ENCODE measurements at places on chromosomes 4 and X.

GRCh38 chrX:1577845-1578244, 13.6 kb upstream of the AKAP17A start:
- no peak for DNase-seq

- peak; percentile 20 for DNase-seq
Measured at GRCh38 chr4:93764639-93765246, 63.8 kb upstream of the ATOH1 start.

DNA sequence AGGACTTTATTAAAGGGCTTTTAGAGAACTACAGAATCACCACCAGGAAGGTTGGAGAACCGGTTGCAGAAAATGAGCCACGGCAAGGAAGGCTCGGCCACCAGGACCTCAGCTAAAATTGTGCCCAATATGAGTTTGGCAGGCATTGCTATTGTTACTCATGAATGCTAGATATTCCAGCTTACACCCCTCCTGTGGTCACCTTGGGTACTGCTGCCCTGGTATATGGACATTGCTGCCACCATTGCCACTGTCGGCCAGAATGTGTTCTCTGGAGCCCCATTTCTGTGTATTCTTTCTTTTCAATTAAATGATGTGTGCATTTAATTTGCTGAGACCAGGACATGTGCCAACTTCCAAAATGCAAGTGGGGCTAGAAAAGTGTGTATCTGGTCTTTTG, 626.7 kb upstream of the BOD1L1 start:
- DNase-seq, result no peak

DNA sequence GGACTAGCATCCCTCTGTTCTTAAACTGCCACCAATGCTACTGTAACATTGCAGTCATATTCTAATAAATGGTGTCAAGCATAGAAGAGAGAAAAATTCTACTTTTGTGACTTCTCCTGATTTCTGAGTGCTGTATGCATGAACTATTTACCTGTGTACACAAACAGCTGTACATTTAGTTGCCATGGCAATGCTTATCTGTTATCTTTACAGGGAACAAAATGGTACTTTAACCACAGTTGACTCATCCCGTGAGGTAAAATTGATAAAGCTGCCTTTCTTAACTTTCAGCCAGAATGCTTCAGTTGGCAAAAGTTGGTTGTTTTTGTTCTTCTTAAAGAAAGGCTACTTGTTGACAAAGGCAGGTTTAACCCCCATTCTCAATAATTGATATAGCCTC, 587.5 kb upstream of the MAGEB2 start:
- DNase-seq, result no peak

- no peak for DNase-seq
Measured at GRCh38 chr4:4364486-4365208, 22.3 kb upstream of the NSG1 start.

- DNase-seq, result no peak
Measured at GRCh38 chr4:87074121-87074488, 139.3 kb downstream of the AFF1 start.

DNA sequence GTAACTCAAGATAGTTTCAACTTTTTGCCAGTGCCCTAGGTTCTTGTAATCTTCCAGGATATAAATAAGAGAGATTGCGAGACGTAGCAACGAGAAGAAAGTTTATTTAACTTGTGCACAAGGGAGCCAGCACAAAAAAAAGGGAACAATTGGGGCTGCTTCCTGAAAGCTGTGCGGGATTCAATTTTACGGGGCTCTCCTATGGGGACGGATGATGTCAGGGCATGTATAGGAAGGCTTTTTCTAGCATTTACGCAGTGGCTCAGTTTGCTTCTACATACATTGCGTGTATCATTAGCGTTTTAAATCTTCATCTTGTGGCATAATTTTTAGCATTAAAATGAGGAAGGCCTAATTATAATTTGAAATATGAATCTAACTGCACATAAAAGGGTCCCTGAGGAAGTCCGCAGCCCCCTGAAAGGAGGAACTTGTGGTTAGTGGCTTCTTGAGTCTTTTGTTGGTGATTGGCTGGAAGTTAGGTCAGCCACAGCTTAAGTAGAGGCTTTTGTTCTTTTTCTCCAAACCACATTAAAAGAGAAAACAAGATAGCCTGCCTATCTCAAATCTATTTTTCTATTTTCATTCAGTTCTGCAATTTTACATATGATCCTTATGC, 668.2 kb upstream of the NDST4 start:
- DNase-seq, result no peak

GRCh38 chrX:68842781-68843581, 14.2 kb downstream of the EFNB1 start:
- DNase-seq, result no peak

DNA sequence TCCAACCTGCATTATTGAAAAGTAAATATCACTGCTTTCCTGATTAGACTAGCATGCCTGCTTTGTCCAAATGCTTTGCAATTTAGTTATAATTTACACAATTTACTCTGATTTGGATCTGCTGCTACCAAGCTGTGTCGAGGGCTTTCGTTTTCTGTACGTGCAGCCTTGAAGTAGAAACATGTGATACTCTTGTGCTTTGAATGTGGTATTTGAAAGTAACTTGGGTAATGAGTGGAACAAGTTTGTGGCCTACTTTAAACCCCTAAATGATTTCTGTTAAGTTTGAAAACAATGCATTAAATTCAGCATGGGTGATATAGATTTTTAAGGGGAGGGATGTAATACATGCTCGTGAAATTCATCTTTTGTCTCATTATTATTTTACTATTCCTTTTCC, 240.7 kb downstream of the IQCM start:
- no peak for DNase-seq

GRCh38 chr4:177235026-177235425, 74.6 kb upstream of the NEIL3 start:
- DNase-seq, result no peak

DNA sequence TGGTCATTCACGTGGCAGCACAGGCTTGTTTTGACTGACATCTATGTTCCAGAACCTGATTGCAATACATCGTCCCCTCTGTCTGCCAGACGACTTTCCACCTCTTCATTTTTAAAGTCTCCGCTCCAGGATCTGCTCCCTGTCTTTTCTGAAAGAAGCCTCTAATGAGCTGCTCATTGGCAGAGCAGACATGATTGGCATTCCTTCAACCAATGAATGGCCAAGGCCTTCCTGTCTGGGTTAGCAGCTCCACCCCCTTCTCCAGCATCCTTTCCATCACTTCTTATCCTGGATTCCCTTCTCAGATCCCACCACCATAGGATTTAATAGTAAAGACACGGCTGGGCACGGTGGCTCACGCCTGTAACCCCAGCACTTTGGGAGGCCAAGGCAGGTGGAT, 202.7 kb upstream of the KLF3 start:
- no peak for DNase-seq

GRCh38 chr4:127410201-127410600, 222.6 kb upstream of the INTU start:
- no peak for DNase-seq

DNA sequence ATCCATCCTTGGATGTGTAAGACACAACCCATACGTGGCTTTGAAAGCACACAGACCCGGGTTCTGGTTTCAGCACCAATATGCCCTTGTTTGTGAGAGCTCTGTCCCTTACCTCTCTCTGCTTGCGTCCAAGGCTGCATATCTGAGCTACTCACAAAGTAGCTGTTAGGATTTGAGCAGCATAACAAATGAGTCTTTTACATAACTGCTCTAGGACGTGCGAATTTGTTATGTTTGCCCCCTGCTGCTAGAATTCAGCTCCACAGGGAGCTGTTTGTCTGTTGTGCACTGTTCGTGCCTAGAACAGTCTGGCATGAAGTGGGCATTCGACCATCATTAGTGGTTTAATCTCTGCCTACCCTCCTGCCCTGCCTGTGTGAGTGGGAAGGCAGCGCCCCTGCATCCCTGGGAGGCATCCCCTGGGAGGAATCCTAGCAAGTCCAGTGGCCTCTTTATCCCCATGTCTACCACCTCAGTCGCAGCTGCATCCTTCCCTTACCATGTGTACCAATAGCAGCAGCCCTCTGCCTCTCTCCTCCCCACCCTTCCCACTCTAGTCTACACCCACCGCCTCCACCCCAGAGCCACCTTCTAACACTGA, 42.1 kb downstream of the SLC2A9 start:
- DNase-seq, result no peak

GRCh38 chrX:17769701-17770269, 32.5 kb downstream of the SCML1 start:
- no peak for DNase-seq

- peak; percentile 27 for DNase-seq
Measured at GRCh38 chrX:65127842-65128241, 151.6 kb upstream of the ZC4H2 start.

DNA sequence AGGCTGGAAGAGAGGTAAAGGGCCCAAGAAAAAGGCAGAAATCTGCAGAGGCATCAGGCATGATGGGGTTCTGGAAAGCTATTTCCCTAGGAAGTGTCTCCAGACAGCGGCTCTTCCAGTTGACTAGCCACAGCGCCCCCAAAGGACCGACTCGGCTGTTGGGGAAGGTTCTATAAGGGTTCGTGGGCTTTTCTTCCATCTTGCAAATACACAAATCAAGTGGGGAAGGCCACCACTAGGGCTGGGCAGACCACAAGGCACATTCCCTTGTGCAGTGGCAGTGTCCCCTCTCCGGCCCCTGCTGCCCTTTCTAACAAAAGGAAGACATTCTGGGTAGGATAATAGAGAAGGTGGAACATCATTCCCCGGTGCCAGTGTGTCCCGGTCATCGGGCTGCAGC, 18.2 kb downstream of the BCOR start:
- DNase-seq, result no peak

- DNase-seq, result no peak
Measured at GRCh38 chr4:63524764-63525163, 884.5 kb downstream of the TECRL start.

DNA sequence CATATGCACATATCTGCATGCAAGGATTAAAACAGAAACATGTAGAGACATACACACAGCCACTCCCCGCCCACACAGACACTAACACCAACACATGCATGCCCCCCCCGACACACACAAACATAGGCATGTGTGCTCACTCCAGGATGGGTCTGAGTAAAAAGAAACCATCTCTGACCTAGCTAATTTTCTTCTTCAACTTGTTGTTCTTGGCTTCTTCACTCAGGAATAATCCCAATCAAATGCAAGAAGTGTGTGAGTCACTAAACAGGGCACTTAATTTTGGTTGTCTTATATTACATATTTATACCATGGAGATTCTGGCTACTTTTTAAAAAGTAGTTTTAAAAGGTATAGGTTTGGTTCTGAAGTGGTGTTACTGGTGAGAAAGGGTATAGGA, 28.3 kb downstream of the ENOX2 start:
- DNase-seq, result no peak

- no peak for DNase-seq
Measured at GRCh38 chrX:11619441-11619840, 46.3 kb downstream of the ARHGAP6 start.

DNA sequence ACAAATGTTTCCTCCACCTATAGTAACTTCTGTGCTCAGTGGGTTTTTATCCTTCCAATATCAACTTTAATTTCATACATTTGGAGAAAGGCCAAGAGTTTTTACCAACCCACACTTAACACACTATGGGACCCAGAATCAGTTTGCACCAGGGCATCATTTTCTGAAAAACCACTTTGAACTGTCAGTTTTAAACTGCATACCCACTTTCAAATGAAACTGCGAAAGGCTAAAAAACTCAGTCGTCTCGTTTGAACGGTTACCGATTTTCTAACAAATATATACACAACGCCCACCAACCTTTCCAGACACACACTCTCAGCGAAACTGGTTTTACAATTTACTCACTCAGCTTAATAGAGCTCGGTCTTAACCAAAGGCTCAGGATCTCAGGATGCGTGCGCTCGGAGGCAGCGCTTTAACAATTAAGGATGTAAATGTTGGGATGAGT, 376 bp downstream of the ABCG2 start:
- no peak for DNase-seq

DNA sequence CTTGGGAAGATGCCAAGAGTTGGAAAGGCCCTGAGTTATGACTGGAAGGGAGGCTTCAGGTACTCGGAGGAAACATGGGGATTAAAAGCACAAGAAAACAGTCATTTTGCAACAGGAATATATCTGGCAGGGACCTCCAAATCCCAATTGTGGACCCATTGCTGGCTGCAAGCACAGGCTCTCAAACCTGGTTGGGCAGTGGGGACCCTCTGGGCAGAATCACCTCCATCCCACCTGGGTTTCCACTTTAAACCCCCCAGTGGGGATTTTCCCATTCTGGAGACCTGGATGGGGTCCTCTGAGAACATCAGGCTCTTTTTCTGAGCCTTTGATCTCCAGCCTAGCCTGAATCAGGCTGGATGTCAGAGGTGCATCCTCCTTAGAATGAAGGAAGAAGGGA, 177.8 kb downstream of the ASMT start:
- DNase-seq, result no peak

DNA sequence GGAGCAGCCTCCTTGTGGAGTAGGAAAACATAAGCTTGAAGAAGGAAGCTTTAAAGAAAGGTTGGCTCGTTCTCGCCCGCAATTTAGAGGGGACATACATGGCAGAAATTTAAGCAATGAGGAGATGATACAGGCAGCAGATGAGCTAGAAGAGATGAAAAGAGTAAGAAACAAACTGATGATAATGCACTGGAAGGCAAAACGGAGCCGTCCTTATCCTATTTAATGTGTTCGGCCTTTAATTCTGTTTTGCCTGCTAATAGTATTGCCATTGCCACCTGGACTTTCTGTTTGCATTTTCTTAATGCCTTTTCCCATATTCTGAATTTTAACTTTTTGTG, 1.4 kb downstream of the TCEAL1 start:
- no peak for DNase-seq

DNA sequence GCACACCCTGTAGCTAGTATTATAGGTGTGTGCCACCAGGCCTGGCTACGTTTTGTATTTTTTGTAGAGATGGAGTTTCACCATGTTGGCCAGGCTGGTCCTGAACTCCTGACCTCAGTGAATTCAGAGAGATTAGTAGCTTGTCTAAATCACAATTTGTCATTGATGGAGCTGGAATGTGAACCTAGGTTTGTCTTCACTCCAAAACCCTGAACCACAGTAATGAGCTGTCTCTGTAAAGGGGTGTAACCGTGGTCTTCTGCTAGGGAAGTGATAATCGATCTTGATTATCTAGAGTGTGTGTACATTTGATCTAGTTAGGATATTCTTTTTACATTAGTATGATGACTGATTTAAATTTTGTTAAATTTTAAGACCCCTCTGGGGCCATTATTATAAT, 8.3 kb downstream of the ARHGAP10 start:
- no peak for DNase-seq

DNA sequence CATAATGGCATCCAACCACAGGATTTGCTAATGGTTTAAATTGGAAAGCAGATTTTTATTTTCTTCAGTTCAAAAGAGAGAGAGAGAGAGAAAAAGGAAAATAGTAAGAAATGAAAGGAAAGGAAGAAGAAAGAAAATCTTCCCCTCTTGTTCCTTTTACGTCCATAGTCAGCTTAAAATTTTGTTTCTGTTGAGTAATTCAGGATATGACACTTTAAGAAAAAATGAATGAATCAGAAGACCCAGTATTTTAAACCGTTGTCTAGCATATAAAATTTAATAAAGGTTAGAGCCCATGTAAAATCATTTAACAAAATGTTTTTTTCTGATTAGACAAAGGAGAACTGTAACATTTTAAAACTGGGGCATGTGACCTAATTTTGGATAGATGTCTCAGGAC, 391.8 kb upstream of the EPHA5 start:
- DNase-seq, result no peak

Data from femur (tissue), 1 donor.